ENCODE measurements at places on chromosomes 7 and 10.

- DNase-seq = no peak
Observed at GRCh38 chr10:50423448-50423847, 172.1 kb upstream of the ASAH2 start.

GRCh38 chr7:118075936-118076335, 108.0 kb upstream of the LSM8 start:
- DNase-seq = no peak

GRCh38 chr7:130452951-130453350, 12.1 kb upstream of the CEP41 start:
- DNase-seq = no peak

GRCh38 chr10:3702569-3702968, 82.4 kb downstream of the KLF6 start:
- no peak for DNase-seq

GRCh38 chr7:71439321-71439720, 307.4 kb downstream of the GALNT17 start:
- no peak for DNase-seq

GRCh38 chr7:3146571-3147226, 103.0 kb upstream of the CARD11 start:
- DNase-seq = no peak

DNA sequence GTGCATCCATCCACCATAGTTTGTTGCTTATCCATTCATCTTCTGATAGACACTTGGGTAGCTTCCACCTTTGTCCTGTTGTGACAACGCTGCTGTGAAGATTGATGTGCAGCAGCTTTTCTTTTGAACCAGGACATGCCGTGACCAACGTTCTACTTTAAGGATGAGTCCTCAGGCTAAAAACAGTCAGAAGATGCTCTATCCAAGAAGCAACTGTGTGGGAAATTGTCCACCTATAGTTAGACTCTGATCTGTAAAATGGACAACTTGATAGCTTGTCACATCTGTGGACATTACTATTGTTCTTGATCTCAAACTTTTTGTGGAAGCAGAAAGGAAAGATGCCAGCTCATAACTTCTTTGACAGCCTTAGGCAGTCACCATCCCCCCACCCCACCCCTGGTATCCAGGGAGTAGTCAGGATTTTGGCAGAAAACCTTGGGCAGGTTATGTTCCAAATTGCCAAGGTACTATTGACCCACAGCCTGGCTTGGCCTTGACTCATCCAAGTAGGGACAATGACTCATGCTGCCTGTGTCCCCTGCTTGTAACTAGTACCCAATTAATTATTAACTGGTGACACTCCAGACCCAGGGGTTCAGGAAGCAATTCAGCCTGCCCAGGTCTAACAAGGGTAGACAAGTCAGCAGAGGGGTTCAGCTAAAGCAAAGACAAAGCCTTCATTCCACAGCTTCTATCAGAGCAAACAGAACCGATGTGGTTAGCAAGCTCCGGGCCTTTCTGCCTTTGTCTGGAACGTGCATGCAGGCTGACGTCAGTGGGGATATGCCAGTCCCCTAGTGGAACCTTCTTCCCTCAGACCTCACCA, 99.6 kb upstream of the ANLN start:
- DNase-seq = no peak

DNA sequence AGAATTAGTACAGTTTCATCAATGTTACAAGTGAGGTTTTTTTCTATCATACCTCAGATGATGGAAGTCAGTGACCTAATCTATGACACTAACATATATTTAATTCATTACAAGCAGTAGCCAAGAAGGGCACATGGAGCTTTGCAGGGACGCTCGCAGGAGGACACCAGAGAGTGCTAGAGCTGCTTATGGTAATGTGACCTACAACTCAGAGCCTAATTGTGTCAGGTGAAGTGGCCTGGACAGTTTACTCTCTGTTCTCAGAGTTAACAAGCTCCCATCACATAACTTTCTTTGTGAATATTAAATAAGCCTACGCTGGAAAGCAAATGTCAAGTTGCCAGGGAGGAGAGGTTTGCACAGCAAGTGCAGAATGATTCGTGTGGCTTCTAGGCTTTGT, 11.6 kb upstream of the CNNM2 start:
- no peak for DNase-seq

GRCh38 chr7:15330943-15331342, 230.9 kb downstream of the AGMO start:
- no peak for DNase-seq

DNA sequence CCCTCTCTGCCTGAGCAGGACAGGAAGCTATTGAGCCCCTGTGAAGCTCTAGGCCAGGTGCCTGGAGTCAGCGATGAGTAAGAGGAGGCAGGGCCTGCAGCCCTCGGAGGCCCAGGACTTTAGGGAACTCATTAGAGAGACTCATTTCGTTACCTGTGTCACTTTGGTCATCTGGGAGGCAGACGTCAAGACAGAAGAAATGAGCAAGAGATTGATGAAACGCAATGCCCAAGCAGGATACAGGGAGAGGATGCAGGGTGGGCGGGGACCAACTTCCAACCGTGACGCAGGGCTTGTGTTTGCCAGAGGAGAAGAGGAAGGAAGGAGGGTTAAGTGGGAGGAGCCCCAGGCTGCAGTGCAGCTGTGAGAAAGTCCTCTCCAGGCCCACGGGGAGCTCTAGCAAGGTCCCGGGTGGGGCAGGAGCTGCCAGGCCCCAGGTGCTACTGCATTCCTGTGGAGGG, 26.4 kb upstream of the GNA12 start:
- no peak for DNase-seq

DNA sequence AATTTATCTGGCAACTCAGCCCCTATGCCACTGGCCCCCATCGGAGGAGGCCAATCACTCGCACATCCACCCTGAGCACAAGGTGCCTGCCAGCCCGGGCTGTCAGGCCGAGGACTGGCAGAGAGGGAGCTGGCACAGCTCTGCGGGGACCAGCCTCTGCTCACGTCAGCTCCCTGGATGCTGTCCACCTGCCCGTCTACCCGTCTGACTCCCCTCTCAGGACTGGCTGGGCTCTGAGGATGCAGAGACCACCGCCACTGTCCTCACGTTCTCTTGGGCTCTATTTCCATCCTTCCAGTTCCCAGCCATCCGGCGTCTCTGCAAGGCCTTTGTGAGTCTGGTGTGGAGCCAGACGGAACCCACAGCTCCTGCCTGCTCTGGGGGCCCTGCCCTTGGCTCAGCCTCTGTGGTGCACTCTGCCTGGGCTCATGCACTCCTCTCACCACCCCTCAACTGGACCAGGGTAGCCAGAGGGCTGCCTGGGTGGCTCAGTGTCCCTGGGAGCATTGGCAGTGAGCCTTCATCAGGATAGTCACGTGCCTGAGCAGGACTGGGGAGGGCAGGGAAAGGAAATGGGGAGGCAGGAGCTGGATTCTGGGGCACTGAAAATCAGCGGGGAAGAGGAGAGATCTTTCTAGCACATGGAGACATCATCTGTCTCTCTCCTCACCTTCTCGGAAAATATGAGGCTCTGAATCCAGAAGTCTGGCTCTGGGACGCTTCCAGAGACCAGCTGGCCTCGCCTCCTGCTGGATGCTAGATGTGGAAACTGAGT, 38.0 kb upstream of the PCBD1 start:
- no peak for DNase-seq

DNA sequence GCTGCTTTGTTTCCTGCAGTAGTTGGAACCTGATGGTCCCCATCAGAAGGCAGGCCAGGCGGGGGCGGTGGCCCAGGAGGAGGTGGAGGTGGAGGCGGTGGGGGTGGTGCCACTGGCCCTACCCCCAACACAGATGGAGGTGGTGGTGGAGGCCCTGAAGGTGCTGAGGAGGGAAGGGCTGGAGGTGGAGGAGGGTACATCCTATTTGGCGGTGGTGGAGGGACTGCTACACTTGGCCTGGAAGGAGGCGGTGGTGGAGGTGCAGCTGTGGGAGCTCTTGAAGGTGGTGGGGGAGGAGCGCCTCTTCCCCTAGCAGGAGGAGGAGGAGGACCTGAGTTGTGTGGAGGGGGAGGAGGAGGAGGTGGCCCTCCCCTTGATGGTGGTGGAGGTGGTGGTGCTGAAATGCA, 36.8 kb downstream of the LMOD2 start:
- DNase-seq = no peak

GRCh38 chr10:9786101-9786500, 1231.6 kb upstream of the CELF2 start:
- DNase-seq = no peak

- DNase-seq = no peak
Observed at GRCh38 chr7:152911922-152912321, 152.4 kb downstream of the ACTR3B start.

- peak; percentile 37 for DNase-seq
Observed at GRCh38 chr10:102150970-102151773, 1.0 kb upstream of the NOLC1 start.

- DNase-seq = no peak
Observed at GRCh38 chr7:107108793-107109371, 59.9 kb upstream of the HBP1 start.

All from retinal pigment epithelial cell (primary cell).